ENCODE measurements at places on chromosomes 1 and 21.
A peak's percentile ranks its signal among the peaks of the same experiment; 100 is the strongest.

DNA sequence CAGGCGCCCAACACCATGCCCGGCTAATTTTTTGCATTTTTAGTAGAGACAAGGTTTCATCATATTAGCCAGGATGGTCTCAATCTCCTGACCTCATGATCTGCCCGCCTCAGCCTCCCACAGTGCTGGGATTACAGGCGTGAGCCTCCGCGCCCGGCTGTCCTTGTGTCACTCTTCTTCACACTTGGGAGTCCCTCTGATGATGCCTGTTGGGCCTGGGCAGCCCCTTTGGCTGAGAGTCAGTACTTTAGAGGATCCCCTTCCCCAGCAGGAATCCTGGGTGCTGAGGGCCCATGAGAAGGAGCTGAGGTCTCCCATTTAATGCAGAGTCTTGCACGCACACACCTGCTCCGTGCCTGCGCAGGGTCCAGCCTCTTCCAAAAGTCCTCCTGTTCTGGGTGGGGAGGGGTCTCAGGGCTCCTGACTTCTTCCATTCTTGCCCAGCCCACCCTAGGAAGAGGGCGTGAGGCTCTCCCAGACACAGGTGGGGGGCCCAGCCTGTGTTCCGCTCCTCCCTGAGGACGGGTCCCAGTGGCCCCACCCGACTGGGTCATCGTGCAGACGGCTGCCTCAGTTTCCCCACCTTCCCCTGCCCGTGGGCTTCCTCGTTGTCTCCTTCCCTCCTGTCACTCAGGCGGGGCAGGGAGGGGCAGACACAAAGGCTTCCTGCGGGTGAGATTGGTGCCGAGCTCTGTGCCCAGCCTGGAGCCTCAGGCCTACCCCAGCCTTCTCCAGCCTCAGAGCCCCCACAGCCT, 3.9 kb downstream of the TTLL10 start:
- DNase-seq, result no peak

GRCh38 chr1:1324524-1325287, at the start of the genes CPTP and INTS11:
CPTP (plus strand) TSS chr1:1324802; CDS start chr1:1326911, 2,109 bp downstream.
INTS11 (minus strand) TSS chr1:1324660; CDS start chr1:1324608, 52 bp downstream.
- DNase-seq, result peak; percentile 99

DNA sequence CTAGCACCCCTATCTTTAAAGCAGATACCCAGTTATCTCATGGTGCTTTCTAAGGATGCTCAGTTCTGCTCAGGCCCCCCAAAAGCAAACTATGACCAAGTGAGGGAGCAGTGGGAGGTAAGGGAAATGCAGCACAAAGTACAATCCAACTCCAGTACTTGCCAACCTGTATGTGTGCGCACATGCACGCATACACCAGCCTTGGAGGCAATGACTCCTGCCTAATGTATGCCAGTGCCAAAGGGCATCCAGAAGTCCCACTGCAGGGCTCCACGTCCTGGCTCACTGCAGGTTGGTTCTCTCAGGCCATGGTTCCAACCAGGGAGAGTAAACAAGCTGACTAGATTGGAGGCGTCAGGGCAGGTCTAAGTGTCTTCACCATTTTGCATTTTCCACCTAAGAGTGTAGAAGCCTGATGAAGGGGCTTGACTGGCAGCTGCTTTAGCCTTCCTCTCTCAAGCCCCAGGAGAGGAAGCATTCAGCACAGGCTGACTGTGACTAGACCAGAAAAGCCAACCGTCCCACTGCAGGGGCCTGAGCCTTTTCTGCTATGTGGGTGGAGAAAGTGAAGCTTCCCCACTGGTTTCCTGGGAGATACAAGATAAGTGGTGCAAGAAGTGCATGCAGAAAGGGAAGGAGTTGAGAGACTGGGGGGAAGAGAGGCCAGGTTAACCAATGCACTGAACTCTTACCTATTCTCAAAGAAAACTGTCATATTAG, 7.7 kb downstream of the AMIGO1 start:
- DNase-seq, result no peak

DNA sequence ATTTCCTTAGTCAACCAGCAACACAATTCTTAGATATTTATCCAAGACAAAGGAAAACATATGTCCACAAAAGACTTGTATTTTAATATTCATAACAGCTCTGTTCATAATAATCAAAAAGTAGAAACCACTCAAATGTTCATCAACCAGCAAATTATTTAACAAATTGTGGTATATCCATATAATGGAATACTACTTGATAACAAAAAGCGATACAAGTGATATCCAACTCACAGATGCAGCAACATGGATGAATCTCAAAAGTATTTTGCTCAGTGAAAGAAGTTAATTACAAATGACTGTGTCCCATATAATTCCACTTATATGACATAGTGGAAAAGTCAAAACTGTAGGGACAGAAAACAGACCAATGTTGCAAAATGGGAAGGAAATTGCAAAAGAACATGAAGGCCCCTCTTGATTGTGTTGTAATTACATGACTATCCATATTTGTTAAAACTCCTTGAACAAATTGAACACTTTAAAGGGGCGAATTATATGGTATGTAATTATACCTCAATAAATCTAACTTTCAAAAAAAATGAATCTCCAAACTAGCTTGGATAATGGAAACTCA, 116.9 kb downstream of the EDEM3 start:
- no peak for DNase-seq

DNA sequence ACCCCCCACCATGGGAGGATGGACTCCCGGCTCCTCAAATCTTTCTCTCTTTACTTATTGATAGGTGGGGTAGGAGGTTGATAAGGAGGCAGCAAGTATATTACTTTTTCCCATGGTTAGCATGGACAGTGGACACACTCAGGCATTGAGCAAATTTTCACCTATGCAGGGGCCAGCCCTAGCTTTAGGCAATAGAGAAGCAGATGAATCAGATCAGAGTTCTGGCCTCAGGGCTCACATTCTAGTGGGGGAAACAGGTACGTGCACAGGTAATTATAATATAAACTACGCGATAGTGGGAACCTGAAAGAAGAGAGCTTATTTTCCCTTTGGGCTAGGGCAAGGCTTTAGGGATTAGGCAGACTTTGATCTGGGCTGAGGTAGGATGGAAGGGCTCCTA, 13.5 kb upstream of the FOXE3 start:
- DNase-seq, result no peak

DNA sequence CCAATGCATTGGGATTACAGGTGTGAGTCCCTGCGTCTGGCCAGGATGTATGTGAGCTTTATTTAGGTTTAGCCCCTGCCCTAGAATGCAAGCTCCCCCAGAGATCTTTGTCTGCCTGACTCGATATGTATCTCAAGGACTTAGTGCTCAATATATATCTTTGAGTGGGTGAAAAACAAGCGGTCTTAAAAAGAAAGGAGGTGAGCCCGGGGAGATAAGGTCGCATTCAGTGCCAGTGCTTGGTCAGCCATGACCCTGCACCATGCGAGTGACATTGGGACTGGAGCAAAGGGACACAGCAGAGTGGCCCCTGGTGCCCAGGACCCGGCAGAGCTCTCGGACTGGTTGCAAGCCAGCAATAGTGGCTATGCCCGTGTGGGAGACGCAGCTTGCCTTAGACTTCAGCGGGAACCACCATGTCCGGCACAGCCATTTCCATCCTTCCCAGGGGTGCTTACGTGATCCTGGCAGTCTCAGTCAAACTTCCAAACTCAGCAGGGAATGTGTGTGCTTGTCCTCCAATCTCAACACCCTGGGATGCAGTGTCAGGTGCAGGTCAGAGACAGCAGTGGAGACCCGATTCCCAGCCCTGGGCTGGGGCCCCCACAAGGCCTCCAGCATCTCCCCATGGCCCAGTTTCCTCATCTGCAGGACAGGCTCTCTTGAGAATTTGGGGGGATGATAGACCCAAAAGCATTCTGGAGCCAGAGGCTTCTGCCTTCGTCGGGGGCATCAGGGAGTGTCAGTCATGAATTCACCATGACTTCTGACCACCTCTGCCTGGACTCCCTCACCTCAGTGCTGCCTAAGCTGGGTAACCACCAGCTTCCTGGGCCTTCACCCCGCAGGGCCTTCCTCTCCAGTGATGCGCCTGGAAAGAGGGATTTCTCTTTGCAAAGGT, 1.8 kb downstream of the MX2 start:
- DNase-seq, result no peak

DNA sequence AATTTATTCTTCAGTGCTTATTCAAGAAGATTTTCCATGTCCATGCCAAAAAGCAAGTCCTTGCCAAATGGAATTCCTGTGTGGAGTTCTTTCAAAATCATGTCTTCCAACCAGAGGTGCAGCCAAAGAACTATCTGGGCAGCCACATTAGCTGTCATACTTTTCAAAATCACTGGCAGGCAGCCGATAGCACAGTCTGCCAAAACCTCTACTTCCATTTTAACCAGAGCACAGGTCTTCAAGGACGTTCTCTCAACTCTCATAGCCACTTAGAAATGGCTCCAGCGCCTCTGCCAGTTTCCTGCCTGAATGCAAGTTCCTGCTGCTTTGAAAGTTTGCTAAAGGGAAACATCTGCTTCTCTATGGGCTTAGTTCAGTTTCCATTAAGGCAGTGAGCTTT, 975.7 kb upstream of the ADGRL4 start:
- no peak for DNase-seq

DNA sequence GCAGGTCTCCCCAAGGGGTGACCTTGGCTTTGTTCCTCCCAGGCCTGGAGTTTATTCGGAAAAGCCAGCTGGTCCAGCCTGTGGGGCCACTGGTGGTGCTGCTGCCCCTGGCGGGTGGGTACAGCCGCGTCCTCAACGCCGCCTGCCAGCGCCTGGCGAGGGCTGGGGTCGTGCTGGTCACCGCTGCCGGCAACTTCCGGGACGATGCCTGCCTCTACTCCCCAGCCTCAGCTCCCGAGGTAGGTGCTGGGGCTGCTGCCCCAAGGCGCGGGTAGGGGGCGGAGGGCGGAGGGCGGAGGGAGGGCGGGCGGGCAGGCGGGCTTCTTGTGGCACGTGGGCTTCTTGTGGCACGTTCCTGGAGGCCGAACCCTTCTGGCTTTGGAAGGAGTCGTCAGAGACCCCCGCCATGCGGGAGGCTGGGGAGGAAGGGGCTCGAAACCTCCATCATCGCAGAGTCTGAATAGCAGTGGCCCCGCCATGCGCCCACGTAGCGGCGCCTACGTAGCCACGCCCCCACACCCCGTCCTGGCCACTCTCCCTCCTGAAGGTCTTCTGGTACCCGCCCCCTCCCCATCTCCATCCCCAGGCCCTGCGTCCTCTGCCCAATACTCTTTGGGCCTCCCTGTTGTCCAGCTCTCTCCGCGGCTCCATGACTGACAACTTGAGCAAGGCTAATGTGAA, 16.7 kb downstream of the PCSK9 start:
- DNase-seq, result no peak

DNA sequence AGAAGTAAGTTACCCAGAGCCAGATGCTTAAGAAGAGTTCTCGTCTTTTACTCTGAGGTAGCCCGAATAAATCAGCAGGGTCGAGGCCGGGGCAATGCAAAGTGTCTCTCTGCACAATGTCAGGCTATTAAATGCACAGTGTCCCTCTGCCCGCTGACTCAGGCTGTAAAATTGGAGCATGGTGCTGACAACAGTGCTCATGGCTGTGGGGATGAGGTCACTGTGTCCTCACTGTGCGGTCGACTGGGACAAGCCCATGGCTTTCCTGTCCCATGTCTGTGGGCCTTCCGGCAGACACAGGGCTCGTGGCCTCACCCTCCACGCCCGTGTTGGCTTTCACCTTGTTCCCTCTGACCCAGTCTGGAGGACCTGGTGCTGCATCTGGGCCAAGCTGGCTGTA, 14.6 kb upstream of the SLC2A1 start:
- no peak for DNase-seq

- DNase-seq, result no peak
These were observed 2.9 kb downstream of the TRIM62 start for GRCh38 chr1:33178836-33179439.

DNA sequence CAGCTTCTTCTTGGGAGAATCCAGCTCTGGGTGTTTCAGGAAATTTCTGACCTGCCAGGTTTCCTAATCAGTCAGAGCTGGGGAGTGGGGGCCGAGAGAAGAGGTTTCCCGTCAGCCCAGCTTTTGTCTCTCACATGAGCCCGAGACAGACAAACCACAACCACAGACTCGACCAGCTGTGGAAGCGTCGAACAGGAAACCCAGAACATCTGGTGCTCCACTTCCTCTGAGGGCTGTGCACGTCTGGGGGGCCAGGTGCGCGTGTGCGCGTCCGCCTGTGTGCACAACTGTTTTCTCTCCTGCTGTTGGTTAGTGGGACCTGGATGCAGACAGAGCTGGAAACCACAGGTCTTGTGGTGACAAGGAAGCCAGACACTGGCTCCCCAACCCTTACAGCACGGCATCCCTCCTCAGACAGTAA, 113.0 kb upstream of the SLC25A33 start:
- DNase-seq, result no peak

GRCh38 chr1:32247983-32248889, 1.2 kb downstream of the FAM167B start:
- DNase-seq, result peak; percentile 68

GRCh38 chr1:37240897-37241296, 206.6 kb upstream of the GRIK3 start:
- DNase-seq, result no peak

GRCh38 chr1:85372683-85373377, 92.1 kb downstream of the DDAH1 start:
- no peak for DNase-seq

GRCh38 chr21:34182436-34182835, 109.1 kb downstream of the MRPS6 start:
- no peak for DNase-seq

DNA sequence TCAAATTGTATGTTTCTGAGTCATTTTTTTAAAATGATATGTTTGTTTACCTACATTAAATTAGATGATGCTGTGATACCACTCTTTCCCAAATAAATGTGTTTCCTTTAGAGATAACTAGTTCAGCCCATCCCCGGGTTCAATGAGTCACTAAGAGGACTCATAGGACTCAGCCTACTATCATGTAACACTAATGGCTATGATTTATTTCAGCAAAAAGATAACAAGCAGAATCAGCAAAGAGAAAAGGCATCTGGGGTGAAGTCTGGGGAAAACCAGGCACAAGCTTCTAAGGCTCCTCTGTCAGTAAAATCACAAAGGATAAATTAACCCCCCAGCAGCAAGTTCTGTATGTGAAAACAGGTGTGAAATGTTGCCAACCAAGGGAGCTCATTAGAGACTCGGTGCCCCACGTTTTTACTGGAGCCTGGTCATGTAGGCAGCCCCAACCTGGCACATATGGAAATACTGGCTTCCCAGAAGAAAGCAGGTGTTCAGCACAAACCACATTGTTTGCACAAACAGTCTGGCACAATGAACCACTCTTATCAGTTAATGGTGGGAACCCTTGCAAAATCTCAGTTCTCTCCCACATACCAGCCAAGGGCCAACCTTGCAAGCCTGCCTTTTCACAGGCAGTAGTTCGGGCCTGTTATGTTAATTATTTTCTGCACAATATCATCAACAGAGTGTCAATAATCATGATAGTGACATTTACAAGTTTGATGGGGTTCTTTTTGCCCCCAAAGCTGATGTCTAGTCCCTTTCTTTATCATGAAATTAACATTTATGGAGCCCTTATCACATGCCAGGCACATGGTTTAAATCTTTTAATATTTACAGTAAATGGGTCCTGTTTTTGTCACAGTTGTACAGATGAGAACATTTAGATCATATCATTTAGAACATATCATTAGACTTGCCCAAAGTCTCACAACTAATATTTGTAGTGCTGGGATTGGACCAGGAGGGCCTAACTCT, 23.1 kb upstream of the CNN3 start:
- DNase-seq, result peak; percentile 26
